ENCODE measurements at places on chromosomes 2 and 18.

- no peak for DNase-seq
Observed at GRCh38 chr18:52045946-52046675, 293.9 kb upstream of the DCC start.

- DNase-seq: no peak
Observed at GRCh38 chr18:3048121-3048520, 35.2 kb upstream of the LPIN2 start.

GRCh38 chr18:36420826-36421225 lies 123.3 kb downstream of the FHOD3 start:
- no peak for DNase-seq

GRCh38 chr2:218472988-218473387 lies 54.1 kb downstream of the VIL1 start:
- DNase-seq: no peak

DNA sequence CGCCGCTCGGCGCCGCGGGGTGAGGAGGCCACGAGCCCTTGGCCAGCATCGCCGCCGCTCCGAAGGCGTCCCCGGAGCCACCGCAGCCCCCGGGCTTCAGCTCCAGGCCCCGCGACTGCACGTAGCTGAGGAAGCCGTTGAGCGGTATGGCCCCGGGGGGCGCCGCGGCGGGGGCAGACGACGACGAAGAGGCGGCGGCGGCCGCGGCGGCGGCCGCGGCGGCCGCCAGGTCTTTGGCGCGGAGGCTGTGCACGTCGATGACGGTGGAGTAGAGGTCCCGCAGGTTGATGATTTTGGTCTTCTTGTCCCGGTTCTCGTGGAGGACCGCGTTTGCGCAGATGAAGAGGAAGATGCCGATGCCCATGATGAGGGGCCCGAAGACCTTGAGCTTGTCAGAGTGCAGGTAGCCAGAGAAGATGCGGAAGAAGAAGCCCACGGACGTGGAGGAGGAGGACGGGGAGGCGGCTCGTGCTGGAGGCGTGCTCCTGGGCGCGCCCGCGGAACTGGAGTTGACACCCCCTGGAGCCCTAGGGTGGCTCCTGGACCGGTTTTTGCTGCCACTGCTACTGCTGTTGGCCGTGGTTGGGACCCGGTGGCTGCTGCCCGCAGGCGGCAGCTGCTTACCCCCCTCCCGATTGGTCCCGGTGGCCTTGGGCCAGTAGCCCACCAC lies 4.0 kb downstream of the TMEM200C start:
- no peak for DNase-seq

DNA sequence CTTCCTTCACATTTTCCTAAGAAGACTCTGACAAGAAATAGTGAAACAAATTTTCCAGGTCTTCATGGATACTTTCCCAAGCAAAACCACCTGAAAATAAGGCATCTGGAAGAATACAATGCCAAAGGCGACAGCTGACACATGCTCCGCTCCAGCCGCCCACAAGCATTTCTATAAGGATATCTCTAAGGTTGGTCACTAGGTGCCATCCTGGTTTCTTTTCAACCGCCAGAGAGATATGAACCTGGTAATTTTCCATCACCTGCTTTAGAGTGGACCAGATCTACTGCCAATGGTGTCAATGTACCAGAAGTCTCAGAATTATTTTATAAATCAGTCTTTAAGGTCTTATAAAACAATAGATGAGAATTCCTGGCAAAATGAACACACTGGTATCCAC lies 97.2 kb downstream of the GAREM1 start:
- DNase-seq: no peak

DNA sequence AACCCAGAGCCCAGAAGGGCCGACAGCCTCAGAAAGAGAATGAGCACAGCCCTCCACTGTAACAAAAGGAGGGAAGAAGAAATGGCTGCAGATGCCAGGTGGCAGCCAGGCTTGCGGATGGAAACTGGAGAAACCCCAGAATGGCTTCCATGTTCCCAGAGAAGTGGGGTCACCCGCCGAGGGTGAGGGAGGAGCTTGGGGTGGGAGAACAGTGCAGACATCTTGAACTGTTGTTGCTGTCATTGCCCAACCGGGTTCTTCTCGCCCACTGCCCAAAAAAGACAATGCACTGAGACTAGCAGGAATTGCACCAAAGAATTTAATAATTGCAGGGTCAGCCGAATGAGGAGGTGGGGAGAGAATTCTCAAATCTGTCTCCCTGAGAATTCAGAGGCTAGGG lies 223.2 kb upstream of the RAB6C start:
- DNase-seq: no peak

- DNase-seq: no peak
Observed at GRCh38 chr2:30221531-30221930, 9.8 kb upstream of the LBH start.

DNA sequence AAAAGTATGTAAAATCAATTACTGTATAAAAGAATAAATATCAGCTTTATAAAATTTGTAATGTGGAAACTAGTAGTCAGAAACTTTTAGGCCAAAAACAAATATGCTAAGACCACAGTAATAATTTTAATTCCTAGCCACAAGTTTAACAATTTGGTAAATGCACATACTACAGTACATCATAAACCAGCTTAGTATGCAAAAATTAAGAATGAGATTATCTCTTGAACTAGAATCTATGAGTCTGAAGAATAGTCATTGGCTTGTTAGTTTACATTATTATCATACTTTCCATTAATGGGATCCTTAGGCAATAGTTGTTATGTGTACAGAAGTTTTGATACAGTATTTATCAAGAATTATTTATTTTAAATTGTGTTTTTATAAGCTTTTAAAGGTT lies 491.9 kb upstream of the FSIP2 start:
- no peak for DNase-seq

GRCh38 chr18:43965691-43966090 lies 688.4 kb upstream of the SYT4 start:
- DNase-seq: no peak

GRCh38 chr2:141666191-141666590 lies 464.6 kb downstream of the LRP1B start:
- no peak for DNase-seq

GRCh38 chr18:23951206-23951605 lies 63.3 kb upstream of the TTC39C start:
- no peak for DNase-seq

DNA sequence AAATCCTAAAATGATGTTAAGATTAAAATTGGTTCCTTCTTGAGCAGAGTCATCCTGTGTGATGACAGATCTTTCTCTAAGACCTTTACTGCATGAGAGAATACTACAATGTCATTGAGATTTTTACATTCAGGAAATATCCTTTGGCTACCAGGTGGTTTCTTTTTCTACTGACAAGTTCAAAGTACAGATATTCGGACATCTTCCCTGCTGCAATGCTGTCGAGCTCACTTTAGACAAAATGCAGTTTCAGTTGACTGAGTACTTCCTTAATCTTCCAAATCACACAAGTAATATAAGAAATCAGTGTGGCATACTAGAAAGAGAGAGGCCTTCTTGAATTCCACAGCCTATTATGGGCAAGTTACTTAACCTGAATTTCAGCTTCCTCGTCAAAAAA lies 207.9 kb upstream of the ACVR2A start:
- DNase-seq: no peak

GRCh38 chr2:71928734-71929481 lies 218.8 kb downstream of the CYP26B1 start:
- DNase-seq: no peak

- DNase-seq: no peak
Observed at GRCh38 chr2:236975766-236976165, 109.9 kb upstream of the COPS8 start.

DNA sequence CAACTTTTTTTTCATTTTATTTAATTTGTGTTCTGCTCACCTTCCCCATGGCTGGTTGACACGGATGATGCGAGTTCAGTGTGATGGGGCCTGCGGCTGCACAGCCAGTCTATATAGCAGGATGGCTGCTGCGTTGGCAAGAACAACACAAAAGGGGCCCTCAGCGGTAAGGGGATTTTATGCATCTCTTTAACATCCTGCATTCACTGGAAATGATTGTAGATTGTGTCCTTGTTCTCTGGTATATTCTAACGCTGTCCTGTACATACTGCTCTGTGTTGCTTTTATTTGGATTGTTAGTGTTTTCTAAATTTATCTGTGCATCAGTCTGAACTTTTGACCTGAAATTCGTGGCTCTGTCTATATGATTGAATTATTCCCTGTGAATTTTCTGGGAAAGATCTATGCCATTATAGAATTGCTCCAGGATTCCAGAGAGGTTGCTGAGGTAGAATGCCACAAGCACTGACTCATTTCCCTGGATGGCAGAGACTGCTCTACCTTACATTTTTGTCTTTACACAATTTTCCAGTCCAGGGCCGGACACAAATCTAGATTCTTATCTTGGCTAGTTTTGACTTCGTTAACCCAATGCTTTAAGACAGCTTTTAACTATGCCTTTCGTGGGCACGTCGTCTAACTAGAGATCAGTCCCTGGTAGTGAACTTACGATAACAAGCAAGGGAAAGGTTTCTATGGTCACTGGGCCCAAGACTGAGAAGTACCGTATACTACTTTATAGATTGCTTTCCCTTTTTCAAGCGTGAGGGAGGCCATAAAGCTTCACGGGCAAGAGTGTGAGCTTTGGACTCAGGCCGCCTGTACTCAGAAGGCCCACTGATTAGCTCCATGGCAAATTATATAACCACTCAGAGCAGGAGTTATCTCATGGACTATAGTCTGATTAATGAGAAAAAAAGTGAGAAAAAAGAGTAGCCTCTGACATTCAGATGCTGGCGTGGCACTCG lies at the start of gene CRYGC:
Gene CRYGC, minus strand, starts transcription at position 85 of the 968 bp plus-strand sequence. Its CDS starts 36 bp downstream, at position 49.
- no peak for DNase-seq

DNA sequence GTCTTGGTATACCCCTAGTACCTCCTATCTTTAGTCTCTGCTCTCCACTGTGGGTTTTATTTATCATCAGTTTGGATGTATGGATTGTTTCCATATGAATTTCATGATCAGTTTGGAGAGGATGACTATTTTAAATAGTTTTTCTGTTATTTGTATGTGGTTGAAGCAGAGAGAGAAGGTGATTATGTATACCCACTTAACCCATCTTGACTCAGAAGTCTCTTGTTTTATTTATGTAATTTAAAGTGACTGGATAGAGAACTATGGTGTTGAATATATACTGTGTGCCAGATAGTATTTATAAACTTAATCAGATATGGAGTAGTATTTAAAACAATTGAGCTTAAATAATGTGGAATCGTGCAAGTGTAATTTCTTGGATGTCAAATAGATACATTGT lies 39.9 kb downstream of the SMAD4 start:
- no peak for DNase-seq

- no peak for DNase-seq
Observed at GRCh38 chr2:160917850-160918249, 242.4 kb upstream of the TANK start.

DNA sequence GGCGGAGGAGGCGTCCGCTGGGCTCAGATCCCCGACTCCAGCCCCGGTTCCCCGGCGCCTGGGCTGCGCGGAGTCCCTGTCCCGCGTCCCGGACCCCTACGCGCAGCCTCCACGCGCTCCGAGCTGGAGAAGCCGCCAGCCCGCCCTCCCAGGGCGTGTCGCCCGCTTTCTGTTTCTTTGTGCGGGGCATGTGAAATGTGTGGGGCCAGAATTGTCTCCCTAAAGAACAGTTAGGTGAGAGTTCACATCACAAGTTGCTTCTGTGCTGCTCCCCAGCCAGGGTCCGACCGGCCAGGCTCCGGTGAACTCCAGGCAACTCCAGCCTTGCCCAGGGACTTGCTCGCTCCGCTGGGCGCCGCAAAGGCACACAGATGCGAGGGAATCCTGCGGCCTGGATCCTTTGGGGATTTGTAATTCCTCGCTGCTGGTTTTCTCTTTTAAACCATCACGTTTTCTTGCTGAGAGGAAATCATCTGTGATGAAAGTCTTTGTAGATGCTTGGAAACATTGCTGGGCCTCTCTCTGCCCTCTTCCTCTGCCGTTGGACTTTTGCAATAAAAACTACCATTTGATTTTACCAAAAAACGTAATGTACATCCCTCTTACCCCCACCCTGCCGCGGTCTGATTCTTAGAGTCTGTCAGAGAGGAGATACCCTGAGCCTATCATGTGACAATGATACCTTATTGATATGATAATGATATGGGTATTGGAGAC lies 631 bp downstream of the GYPC start:
- no peak for DNase-seq

GRCh38 chr2:176328149-176328548 lies 58.9 kb downstream of the MTX2 start:
- no peak for DNase-seq

DNA sequence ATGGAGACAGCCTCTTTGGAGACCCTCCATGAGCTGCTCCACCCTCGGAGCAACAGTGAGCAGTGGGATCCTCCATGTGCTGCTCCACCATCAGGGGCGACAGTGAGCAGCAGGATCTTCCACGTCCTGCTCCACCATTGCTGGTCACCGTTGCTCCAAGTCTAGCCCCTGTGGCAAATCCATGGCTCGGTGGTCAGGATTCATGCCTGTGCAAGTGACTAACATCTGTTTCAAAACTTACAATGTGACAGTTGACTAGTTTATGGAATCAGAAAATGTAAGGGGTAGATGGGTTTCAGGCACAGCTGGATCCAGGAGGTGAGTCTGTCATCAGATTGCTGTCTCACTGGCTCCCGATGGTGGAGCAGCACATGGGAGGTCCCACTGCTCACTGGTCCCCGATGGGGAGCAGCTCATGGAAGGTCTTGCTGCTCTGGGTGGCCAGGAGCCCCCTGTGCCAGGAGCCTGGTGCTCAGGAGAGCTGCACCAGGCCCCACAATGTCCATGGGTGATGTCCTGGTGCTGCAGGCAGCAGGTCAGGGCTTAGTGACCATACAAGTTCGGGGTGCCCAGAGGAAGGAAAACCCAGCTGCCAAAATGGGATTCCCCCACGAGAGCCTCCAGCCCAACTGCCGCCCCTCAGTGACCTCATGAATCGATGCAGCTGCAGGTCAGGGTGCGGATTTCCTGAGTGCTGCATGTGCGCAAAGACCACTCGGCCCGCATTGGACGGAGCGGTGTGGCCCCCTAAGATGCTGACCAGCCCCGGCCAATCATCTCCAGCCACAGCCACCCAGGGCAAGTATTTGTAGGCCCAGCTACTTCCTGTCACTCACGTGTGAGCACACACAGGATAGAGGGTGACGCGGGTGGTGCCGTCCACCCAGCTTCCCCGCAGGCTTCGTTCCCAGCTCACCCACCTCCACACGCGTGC lies 116.5 kb upstream of the OTOS start:
- DNase-seq: no peak

DNA sequence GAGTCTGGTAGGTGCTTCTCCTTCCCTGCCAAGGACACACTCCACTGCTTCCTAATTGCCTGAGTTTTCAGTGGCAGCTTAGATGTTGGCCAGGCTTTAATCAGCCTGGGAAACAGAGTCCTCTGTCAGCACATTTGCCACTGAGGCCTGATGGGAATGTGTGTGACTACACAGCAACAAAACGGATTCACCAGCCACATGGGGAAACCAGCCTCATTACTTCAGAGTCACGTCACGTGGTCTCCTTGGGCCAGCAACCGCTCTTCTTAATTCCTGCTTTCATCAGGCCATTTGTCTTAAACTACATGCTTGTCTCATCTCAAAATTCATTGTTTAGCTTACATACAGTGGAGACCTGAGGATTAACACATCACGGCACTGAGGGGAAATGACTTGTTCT lies 93.9 kb upstream of the LTBP1 start:
- no peak for DNase-seq

Measured in posterior cingulate gyrus (tissue), 11 donors.